ENCODE measurements at places on chromosomes 5 and 9.

GRCh38 chr5:28574606-28575005 lies 1536.2 kb upstream of the CDH9 start:
- DNase-seq, result no peak

DNA sequence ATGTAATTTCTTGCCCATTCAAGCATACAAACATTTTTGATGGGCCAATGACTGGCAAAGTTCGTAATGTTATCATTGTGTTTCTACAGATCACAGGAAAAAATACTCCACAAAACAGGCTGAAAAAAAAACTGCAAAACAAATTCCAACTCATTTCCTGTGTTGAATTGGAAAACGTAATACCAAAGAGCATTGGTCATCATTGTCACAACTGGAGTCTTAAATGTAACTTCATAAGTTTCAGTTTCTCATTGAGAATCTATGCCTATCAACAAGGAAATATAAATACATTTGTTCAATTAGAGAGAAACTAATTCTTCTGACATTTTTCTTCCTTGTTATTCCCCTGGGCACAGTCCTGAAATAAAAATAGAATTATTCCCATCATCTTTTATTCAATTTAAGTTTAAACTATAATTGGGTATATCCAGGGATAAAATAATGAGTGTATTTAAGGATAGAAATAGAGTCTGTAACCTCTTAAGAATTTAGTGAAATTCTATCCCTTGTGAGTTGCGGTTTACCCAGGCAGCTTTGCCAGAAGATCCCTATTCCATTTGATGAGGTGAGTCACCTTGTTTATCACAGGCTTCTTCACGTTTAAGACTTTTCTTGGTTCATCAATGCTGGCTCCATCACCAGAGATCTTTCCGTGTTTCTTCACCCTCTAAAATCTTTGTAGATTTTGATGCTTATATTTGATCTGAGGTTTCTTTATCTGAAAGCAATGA lies 112.7 kb upstream of the ITGA1 start:
- no peak for DNase-seq

- no peak for DNase-seq
Observed at GRCh38 chr9:106287091-106287631, 575.8 kb upstream of the ZNF462 start.

- no peak for DNase-seq
Observed at GRCh38 chr5:64763948-64764503, 4.5 kb downstream of the SREK1IP1 start.

DNA sequence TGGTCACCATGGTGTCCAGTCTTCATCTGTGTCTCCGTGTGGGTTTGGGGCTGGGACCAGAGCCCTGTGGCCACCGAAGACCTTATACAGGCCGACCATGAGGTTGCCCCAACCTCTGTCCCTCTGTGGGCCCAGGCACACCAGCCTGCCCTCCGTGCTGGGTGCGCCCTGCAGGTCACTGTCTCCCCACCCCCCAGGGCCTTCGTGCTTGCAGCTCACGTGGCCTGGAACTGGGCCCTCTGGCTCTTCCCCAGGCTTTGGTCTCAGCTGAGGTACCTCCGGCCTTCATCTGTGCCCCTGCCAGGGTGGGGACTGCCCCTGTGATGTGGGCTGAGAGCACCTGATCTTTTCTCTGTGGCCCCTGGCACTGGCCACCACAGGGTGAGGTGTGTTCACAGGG lies 92.1 kb downstream of the RXRA start:
- DNase-seq, result no peak

- DNase-seq, result no peak
Observed at GRCh38 chr5:142836048-142836447, 65.9 kb downstream of the ARHGAP26 start.

GRCh38 chr9:133758228-133758627 lies 20.1 kb upstream of the SARDH start:
- no peak for DNase-seq

DNA sequence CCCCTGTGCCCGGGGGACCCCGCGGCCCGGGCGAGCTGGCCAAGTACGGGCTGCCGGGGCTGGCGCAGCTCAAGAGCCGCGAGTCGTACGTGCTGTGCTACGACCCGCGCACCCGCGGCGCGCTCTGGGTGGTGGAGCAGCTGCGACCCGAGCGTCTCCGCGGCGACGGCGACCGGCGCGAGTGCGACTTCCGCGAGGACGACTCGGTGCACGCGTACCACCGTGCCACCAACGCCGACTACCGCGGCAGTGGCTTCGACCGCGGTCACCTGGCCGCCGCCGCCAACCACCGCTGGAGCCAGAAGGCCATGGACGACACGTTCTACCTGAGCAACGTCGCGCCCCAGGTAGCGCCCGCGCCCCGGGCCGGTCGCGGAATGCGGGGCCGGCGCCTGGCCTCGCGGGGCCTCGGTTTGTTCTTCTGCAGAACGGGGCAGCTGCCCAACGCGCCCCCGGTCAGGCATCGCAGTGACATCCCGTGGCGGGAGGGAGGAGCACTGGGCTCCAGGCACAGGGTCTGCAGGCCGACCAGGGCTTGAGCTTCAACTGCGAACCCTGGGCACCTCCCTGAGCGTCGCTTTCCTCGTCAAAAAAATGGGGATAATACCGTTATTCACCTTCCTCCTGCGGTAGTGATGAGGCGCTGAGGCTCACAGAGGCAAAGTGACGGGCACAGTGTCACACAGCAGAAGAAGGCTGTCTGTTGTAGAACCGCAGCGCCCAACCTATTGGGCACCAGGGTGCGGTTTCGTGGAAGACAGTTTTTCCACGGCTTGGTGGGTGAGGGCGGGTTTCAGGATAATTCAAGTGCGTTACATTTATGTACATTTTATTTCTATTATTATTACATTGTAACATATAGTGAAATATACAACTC lies 777 bp downstream of the ENDOG start:
- DNase-seq, result peak; percentile 41

GRCh38 chr5:115472271-115473025 lies 72.1 kb downstream of the FEM1C start:
- no peak for DNase-seq

DNA sequence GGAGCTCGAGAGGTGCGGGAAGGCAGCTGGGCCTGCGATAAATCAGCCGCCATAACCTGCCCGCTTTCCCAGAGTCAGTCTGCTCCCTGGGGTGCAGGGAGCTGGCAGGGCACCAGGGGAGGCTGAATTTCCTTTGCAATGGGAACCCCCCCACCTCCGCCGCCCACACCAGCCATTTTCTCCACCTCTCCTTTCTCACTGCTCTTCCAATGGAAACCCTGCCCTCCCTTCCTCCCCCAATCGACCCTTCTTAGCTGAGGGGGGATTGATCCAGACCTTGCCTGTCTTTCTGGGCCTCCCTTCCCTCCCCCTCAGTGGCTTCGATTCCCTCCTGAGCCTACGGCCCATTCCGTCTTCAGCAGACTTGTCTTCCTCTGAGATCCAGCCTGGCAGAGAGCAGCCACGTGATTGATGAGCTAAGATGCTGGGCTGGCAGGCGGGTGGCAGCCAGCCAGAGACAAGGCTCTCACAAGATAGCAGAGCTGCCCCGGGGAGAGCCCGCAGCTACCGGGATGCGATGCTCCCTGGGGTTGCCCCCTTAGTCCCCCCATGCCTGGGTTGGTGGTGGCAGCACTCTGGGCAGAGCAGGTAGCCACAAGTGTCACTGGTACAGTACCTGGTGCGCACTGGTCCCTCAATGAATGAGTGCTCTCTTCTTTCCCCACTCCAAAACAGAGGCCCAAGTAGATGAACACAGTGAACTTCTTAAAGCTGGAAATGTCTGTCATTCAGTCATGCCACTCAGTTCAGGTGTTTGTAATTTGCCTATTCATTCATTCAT lies 53.7 kb upstream of the FABP6 start:
- no peak for DNase-seq

DNA sequence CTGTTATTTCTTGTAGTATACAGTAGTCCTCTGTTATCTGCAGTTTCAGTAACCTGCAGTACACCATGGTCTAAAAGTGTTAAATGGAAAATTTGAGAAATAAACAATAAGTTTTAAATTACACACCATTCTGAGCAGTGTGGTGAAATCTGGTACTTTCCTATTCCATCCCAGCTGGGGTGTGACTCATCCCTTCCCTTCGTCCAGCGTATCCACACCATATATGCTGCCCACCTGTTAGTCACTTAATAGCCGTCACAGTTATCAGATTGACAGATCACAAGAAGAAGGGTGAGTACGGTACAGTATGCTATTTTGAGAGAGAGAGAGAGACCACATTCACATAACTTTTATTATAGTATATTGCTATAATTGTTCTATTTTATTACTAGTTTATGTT lies 28.9 kb downstream of the FAM151B start:
- DNase-seq, result no peak

DNA sequence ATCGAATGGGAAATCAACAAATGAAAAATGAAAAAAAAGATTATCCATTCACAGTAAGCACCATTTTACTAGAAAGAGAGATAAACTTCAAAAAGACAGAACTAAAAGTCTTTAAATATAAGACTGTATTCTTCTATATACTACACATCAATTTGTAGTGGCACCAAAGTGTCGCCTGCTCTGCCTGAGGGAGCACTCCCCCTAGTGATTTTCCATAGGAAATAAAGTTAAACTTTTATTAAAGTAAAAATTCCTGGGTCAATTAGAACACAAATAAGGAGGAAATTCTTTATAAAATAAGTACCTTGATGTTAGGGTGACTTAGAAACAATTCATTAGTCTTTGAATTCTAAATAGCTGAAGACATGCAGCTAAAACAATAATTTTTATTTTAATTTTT lies 9.7 kb downstream of the RAD1 start:
- DNase-seq, result no peak

GRCh38 chr5:171606414-171607024 lies 179.1 kb upstream of the SMIM23 start:
- no peak for DNase-seq

DNA sequence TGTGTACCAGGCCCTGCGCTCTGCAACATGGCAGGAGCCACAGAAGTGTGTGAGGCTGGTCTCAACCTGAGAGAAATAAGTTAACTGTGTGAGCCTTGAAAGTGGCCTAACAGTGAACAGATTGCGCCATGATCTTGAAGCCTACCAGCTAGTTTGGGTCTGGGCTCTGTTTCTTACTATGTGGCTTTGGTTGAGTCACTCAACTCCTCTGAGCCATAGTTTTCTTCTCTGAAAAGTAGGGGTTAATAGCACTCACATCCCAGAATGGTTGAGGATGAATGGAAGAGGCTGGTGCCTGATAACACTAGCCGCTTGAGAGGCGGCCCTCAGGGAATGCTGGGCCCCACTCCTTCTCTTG lies 121.5 kb downstream of the RGS3 start:
- no peak for DNase-seq

- DNase-seq, result no peak
Observed at GRCh38 chr5:177095088-177095669, 8.5 kb downstream of the FGFR4 start.

Data from stimulated activated CD4-positive, alpha-beta T cell treated with anti-CD3 and anti-CD28 coated beads, Interleukin-1b, Interleukin-23, amount 100 ng/mL, for 4 hours (primary cell).